ENCODE measurements at places on chromosomes 12 and 14. TPM values are rescaled to one million over a fixed set of nuclear protein-coding genes. Genes with fewer than 3 reads are reported as not detected.

TMEM30B gene
- total RNA-seq, result 0.22 TPM

DNA sequence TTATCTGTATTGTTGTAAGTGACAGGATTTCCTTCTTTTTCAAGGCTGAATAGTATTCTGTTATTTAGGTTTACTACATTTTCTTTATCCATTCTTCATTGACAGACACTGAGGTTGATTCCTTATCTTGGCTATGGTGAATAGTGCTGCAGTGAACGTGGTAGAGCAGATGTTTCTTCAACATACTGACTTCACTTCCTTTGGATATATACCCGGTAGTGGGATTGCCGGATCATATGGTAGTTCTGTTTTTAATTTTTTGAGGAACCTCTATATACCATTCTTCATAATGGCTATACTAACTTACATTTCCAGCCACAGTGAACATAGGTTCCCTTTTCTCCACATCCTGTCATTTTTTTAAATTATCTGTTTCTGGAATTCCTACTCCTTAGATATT is 21.8 kb downstream of the DERA start:
- DNase-seq, result no peak

LRRC9 gene
- not detected for total RNA-seq

- no peak for DNase-seq
Measured at GRCh38 chr12:55651299-55651683, 14.6 kb downstream of the OR10P1 start.

DNA sequence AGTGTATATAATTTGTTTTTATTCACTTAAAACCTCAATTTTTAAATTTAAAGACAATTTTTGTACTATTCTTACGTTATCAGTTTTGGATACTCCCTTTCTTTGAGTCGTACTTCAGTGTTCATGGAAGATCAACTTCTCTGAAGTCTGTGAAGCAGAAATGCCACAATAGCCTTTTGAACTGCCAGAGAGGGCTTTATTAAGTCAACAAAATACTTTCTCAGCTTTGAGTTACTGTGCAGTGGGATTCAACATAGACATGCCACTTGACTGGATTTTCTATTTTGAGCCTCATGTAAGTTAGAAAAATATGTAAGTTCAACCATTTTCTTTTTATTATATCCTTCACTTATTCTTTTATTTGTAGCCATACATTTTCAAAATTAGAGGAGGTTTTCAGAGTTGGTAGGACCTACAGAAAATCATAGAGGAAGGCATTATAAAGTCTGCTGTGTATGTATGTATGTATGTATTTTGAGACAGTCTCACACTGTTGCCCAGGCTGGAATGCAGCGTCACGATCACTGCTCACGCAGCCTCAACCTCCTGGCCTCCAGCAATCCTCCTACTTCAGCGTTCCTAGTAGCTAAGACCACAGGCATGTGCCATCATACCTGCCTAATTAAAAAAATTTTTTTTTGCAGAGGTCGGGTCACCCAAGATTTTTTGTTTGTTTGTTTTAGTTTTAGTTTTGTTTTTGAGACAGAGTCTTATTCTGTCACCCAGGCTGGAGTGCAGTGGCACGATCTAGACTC is 31.3 kb upstream of the BCAT1 start:
- no peak for DNase-seq

GRCh38 chr12:117671734-117672133 is 297.1 kb downstream of the KSR2 start:
- DNase-seq, result peak; percentile 52

GPR84 gene
- total RNA-seq, result 0.17 TPM
